ENCODE measurements at places on chromosomes 2 and 18.
A peak's percentile ranks its signal among the peaks of the same experiment; 100 is the strongest.

- no peak for DNase-seq
These were observed 94.6 kb downstream of the CDC42EP3 start for GRCh38 chr2:37576831-37577230.

DNA sequence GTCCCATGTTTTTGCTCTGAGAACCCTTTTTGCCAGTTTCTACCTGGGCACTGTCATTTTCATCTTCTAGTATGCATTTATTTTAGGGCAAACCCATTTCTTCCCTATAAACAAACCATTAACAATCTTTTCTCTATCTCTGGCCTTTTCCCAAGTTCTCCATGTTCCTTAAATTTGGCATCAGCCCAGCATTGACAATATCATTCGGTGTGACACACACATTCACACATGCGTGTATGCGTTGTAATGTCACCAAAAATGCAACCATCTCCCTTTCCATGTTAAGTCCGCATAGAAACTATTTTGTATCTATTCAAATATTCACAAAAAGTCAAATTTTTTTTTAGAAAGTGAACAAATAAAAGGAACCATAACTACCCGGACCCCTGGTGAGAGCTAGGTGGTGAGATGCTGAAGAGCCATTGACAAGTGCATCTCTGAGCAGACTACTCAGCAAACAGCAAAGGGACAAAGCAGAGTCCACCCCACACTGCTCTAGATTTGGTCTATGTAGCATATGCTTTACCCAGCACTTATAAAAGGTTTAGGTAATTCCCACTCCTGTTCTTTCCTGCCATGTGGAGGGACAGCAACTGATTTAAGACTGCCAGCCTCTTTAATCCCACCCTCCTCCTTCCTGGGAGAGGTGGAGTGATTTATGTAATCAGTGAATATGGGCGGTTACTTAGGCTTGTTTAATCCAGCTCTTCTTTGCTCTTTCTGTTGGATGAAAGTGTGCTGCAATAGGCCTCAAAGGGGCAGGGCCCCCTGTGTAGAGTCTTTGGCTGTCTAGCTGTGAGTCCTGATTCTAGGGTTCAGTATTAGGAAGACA, 124.1 kb downstream of the METTL8 start:
- DNase-seq: no peak

- DNase-seq: no peak
These were observed 1239.4 kb downstream of the CNTNAP5 start for GRCh38 chr2:125264453-125264852.

DNA sequence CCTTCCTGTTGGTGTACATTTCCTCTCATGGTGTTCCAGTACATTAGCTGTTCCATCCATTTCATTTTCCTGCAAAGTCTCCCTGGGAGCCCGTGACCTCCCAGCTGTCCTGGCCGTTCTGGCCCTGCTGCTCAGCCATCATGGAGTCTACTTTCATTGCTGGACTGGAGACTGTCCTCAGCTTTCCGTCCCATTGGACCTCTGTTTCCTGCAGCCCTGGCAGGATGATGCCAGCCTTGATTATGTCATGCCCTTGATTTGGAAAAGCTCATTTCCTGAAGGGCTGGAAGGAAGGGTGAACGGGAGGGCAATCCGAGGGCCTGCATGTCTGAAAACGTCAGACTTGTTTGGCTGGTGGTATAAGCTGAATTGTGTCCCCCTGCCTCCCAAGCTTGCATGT, 205.5 kb upstream of the HS6ST1 start:
- no peak for DNase-seq

GRCh38 chr2:217713395-217714286, 289.2 kb downstream of the TNS1 start:
- no peak for DNase-seq

- no peak for DNase-seq
These were observed 120.4 kb downstream of the MAP3K20 start for GRCh38 chr2:173196080-173196479.

- DNase-seq: peak; percentile 68
These were observed 78.2 kb downstream of the TCF4 start for GRCh38 chr18:55509631-55510324.

GRCh38 chr2:151842830-151843690, 14.8 kb upstream of the ARL5A start:
- DNase-seq: no peak

- no peak for DNase-seq
These were observed 256.1 kb downstream of the PRKCE start for GRCh38 chr2:45907592-45907991.

- no peak for DNase-seq
These were observed 54.9 kb downstream of the EXOC6B start for GRCh38 chr2:72770879-72771461.

- DNase-seq: no peak
These were observed 105.0 kb upstream of the MAP3K20 start for GRCh38 chr2:172970660-172971059.

- no peak for DNase-seq
These were observed 149.0 kb downstream of the LAMA3 start for GRCh38 chr18:23838233-23838632.

- DNase-seq: no peak
These were observed 660.7 kb upstream of the CNTNAP5 start for GRCh38 chr2:123364243-123364896.

DNA sequence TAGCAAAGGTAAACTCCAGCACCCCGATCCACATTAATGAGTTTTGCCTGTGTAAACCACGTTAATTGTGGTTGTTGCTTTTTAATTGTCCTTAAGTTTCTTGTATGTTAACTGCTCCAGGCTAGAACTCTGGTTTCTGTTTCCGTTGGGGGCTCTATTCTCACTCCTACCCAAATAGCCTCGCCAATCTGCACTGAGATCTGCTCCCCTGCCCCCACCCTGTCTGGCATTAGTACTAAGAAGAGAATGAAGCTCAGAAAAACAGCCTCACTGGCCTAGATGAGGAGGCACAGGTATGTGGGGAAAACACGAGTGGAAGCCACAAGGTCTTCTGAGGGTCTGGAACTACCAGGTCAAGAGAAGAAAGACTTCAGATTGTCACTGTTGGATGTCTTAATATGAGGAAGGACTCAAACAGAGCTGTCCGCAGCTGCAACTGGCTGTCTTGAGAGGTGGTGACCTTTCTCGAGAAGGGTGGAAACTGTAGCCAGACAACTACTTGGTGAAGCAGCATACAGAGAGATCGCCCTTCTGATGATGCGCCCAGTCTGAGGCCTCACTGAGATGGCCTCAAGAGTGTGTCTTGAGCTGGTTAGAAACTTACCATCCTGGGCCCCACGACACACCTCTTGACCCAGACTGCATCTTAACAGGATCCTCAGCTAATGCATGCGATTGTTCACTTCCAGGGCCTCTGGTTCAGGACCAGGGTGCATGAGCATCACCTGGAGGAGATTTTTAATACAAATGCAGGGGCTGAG, 73.1 kb downstream of the TGOLN2 start:
- no peak for DNase-seq

GRCh38 chr2:166334805-166335204, 40.9 kb downstream of the SCN9A start:
- no peak for DNase-seq

- DNase-seq: no peak
These were observed 183.6 kb downstream of the MC4R start for GRCh38 chr18:60188958-60189357.

DNA sequence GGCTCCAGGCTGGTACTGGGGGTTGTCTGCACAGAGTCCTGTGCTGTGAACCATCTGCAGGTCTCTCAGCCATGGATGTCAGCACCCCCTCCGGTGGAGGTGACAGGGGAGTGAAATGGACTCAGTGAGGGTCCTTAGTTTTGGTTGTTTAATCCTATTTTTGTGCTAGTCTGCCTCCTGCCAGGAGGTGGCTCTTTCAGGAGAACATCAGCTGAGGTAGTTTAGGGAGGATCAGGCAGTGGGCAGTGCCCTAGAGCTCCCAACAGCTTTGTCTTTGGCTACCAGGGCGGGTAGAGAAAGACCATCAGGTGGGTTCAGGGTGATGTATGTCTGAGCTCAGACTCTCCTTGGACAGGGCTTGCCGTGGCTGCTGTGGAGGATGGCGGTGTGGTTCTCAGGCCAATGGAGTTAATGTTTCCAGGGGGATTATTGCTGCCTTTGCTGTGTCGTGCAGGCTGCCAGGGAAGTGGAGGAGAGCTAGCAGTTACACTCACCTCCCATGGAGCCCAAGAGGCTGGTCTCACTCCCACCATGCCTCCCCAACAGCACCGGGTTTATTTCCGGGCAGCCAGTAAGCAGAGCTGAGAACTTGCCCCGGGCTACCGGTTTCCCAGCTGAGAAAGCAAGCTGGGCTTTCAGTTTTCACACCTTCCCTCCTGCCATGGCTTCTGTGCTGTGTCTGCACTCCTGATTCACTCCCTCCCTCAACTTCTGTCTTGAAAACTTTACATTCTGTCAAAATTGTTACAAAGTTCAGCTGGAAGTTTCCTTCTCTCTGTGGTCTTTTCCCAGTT, 563.4 kb downstream of the XIRP2 start:
- no peak for DNase-seq

DNA sequence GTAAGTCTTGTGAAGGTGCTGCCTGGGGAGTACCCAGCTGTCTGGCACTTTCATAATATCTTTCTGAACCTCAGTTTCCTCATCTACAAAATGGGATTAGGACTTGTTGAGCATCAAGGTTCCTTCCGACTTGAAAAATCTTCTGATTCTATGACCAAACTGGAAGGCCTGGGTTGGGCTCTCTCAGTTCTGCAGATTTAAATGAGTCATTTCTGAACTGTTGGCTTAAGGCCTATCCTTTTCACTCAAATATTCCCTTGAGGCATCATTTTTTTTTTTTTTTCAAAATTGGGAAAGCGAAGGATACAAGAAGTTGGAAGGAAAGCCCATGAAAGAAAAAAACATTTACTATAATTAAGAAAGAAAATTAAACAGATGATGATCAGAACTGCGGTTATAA, 40.8 kb upstream of the CYP1B1 start:
- DNase-seq: no peak

- no peak for DNase-seq
These were observed 206.8 kb downstream of the VAPA start for GRCh38 chr18:10120622-10121021.

DNA sequence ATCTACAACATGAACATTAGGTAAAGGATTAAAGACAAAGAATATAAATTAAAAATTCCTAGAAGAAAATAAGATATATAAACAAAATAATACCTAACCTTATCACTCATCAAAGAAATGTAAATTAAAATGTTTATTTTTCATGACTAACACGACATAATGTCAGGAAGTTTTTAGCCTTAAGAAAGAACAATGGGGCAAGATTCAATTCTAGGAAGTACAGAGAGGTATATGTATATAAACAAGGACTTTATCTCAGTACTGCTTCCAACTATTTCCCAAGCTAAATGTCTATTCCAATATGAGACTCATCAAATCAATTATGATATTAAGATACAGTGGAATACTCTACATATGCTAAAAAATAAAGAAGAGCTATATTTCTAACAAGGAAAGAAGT, 44.1 kb downstream of the TTC21B start:
- no peak for DNase-seq

DNA sequence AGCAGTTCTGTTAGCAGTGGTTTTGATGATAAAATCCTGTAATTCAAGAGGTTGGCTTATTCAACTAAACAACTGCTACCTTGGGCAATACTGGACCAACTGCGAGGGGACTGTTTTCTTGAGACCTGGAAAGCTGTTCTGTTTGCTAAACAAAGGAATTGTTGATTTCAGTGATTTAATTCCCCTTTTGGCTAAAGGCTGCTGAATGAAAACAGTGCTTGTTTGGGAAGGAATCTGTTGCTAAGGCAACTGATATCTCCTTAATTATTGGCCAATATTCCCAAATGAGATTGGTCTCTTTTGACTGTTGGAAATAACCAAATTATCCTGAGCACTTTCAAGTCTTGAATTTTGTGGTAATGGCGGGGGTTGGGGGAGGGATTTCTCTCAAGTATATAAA, 136.8 kb downstream of the CAMKMT start:
- DNase-seq: no peak

DNA sequence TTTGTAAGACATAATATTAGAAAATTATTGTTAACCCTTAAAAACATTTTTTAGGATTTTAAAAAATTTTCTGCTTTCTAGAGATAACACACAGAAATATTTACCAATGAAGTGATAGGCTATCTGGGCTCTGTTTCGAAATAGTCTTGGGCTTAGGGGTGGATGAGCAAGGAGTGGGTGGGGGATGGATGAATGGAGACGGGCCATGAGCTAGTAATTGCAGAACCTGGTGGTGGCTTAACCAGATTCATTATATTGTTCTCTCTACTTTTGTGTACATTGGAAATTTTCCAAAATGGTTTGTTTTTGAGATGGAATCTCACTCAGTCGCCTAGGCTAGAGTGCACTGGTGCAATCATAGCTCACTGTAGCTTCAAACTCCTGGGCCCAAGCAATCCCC, 89.6 kb downstream of the TCF7L1 start:
- no peak for DNase-seq

GRCh38 chr18:57576316-57576715, 10.2 kb downstream of the FECH start:
- no peak for DNase-seq

DNA sequence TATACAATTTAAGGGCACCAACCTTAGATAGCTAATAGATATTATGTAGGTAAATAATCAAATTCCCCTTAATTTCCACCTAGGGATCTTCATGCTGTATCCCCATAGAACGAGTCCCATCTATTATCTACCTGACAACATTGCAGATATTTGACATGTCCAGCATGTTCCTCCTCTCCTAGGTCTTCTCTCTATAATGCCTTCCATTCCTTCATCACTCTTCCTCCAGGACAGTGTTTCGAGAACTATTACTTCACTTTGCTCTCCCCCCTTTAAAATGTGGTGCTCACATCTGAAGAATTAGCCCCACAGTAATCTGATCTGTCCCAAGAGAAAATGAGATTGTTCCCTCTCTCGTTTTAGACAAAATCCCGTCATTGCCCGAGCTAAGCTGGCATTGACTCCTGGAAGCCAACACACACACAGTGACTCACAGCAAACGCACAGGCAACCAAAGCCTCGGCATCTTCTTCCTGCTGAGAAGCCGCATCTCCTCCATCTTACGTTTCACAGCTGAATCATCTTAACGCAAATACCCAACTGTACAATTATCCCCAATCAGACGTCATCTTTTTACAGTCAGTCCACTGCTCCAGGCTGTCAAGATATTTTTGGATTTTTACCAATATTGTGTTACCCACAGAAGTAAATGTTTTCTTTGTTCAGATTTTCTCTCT, 162.9 kb upstream of the AGAP1 start:
- peak; percentile 27 for DNase-seq

DNA sequence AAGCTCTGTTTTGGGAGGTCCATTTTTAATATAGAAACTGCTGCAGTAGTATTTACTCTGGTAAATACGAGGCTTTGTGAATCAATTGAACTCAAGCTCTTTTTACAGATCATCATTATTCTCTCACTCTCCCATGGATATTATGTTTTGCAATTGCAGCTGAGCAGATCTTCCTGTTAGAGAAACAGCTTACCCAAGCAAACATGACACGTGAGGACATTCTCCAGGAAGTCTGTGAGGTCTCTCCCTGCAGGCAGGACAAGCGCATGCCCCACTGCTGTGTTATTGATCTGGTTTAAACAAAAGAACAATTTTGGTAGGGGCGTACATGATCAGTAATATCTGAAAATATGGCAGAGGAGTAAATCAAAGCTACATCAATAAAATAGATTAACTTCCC, 72.1 kb downstream of the COL6A3 start:
- DNase-seq: no peak

- no peak for DNase-seq
These were observed 126.8 kb downstream of the ATP9B start for GRCh38 chr18:79195716-79196683.

GRCh38 chr2:3624059-3624794, 29.3 kb downstream of the COLEC11 start:
- DNase-seq: no peak

All from HS-27A (cell line).